Upper lobe of left lung (tissue), 6 donors: ENCODE measurements at places on chromosomes 13 and 19. TPM values are rescaled to one million over a fixed set of nuclear protein-coding genes. Genes with fewer than 3 reads are reported as not detected.
A peak's percentile ranks its signal among the peaks of the same experiment; 100 is the strongest.

Gene TPM4
- total RNA-seq = 569 TPM

Gene TMEM147
- 28.2 TPM for total RNA-seq

GRCh38 chr13:67509018-67509417 is 278.9 kb upstream of the PCDH9 start:
- no peak for DNase-seq
- H3K27me3 ChIP-seq = no peaks in the 10 kb centered on the region
- H3K27ac ChIP-seq = no peak overlapping the region
- no peaks in the 10 kb centered on the region for H3K4me1 ChIP-seq
- no peaks in the 10 kb centered on the region for H3K36me3 ChIP-seq

Gene LILRA2
- 0.79 TPM for total RNA-seq

- DNase-seq = no peak
- peaks cover 3% of the 10 kb centered on the region for H3K27me3 ChIP-seq
- peaks cover 19% of the 10 kb centered on the region for H3K4me1 ChIP-seq
- peaks cover 7% of the 10 kb centered on the region for H3K36me3 ChIP-seq
- H3K4me3 ChIP-seq = peak overlapping the region; percentile 70
These were observed 1.6 kb downstream of the ADAMTS10 start for GRCh38 chr19:8608941-8609278.

- H3K27ac ChIP-seq = no peak overlapping the region
- no peaks in the 10 kb centered on the region for H3K4me1 ChIP-seq
- H3K36me3 ChIP-seq = no peaks in the 10 kb centered on the region
- no peak overlapping the region for H3K4me3 ChIP-seq
- H3K27me3 ChIP-seq = no peaks in the 10 kb centered on the region
These were observed 71.3 kb downstream of the KLF12 start for GRCh38 chr13:74062933-74063332.

Gene FPR3
- total RNA-seq = 50.9 TPM

DNA sequence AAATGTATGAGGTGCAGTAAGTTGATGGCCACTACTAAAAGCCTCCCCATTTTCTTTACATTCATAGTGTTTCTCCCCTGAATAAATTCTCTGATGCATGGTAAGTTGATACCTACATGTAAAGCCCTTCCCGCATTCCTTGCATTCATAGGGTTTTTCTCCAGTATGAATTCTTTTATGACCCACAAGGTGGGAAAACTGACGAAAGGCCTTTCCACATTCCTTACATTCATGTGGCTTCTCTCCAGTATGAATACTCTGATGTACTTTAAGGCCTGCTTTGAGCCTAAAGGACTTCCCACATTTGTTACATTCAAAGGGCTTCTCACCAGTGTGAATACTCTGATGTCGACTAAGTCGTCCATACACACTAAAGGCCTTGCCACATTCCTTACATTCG is 20.5 kb downstream of the ZNF607 start:
- no peaks in the 10 kb centered on the region for H3K4me1 ChIP-seq
- no peak overlapping the region for H3K27ac ChIP-seq
- peaks cover 29% of the 10 kb centered on the region for H3K36me3 ChIP-seq
- H3K4me3 ChIP-seq = no peak overlapping the region
- DNase-seq = no peak

- H3K4me3 ChIP-seq = no peak overlapping the region
- H3K27ac ChIP-seq = no peak overlapping the region
- no peaks in the 10 kb centered on the region for H3K27me3 ChIP-seq
- H3K4me1 ChIP-seq = no peaks in the 10 kb centered on the region
These were observed 16.0 kb upstream of the OLFM2 start for GRCh38 chr19:9952276-9952675.

DNA sequence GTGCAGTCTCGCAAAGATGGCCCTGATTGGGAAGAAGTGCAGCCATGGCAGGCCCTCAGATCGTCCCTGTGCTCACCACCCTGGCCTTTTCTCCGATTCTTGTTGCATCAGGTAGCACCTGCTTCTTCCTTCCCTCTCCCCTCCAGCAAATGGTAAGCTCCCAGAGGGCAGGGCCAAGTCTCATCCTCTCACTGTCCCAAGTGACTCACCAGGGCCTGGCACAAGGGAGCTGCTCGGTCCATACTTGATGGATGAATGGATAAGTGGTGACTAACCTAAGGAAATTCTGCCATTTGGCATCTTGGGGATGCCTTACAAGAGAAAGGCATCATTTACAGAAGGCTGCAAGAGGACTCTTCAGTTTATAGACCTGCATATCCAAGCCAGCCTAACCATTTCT is 84.9 kb downstream of the ZIC5 start:
- no peaks in the 10 kb centered on the region for H3K27me3 ChIP-seq
- no peak overlapping the region for H3K4me3 ChIP-seq
- DNase-seq = no peak
- H3K27ac ChIP-seq = no peak overlapping the region

DNA sequence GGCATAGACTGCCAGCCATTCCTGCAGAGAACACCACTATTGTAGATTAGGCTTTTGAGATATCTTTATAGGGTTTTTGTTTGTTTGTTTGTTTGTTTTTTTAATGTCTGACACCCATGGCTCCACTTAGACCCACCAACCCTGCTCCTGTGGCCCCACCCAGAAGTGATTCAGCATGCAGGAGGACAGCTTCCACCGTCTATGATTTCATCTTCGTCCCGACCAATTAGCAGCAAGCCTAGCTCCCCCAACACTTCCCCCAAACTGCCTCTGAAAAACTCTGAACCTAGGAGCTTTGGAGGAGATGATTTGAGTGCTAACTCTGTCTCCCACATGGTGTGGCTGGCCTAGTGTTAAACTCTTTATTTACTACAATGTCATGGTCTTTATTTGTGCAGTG is 108.3 kb upstream of the RXFP2 start:
- no peaks in the 10 kb centered on the region for H3K36me3 ChIP-seq
- DNase-seq = no peak
- no peaks in the 10 kb centered on the region for H3K4me1 ChIP-seq
- H3K4me3 ChIP-seq = no peak overlapping the region
- no peaks in the 10 kb centered on the region for H3K27me3 ChIP-seq

GRCh38 chr13:32278426-32278825 is 36.7 kb downstream of the ZAR1L start:
- H3K27ac ChIP-seq = no peak overlapping the region
- DNase-seq = no peak
- H3K27me3 ChIP-seq = no peaks in the 10 kb centered on the region
- no peaks in the 10 kb centered on the region for H3K4me1 ChIP-seq
- no peaks in the 10 kb centered on the region for H3K36me3 ChIP-seq

- peaks cover 2% of the 10 kb centered on the region for H3K4me1 ChIP-seq
- H3K4me3 ChIP-seq = no peak overlapping the region
- no peaks in the 10 kb centered on the region for H3K27me3 ChIP-seq
- H3K27ac ChIP-seq = no peak overlapping the region
These were observed 5.9 kb downstream of the CEACAM19 start for GRCh38 chr19:44677019-44677811.

DNA sequence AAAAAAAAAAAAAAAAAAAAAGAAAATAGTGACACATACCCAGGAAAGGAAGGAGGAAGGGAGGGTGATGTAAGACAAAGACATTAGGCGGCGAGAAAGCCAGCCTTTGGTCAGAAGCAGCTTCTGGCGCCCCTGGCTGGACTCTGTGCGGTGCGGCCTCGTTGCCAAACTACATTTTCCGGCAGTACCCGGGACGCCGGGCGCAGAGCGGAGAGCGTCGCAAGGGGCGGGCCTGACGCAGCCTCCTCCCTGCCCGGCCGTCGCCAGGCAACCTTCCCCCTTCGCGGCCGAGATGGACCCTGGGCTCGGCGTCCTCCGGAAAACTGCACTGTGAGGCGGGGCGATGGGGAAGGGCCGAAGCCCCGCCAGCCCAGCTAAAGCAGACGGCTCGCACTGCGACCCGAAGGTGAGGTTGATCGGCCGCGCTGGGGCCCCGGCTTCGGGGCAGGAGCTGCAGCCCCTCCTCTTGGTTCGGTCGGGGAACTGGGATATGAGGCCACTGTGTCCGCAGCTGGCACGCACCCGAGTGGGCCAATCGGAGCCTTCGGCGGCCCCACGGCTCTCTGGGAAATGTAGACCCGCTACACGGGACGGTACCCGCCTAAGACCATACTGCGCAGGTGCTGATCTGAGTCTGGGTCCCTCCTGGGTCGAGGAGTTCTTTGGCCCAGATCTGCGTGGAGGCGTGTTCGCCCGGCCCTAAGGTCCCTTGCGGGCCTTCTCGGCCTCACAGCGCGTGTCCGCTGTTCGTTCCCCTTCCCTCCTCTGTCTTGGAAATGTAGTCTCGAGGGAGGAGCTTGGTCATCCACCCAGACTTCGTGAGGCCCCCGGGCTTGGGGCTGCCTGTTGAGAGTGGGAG is 2.3 kb upstream of the MZF1 start:
- peak; percentile 96 for DNase-seq
- H3K36me3 ChIP-seq = peaks cover 7% of the 10 kb centered on the region
- H3K27me3 ChIP-seq = no peaks in the 10 kb centered on the region
- H3K4me1 ChIP-seq = peaks cover 31% of the 10 kb centered on the region
- H3K4me3 ChIP-seq = peak overlapping the region; percentile 73
